Activated T-cell treated with anti-CD3 and anti-CD28 coated beads for 4 hours (primary cell): ENCODE measurements at places on chromosomes 6 and 20.

DNA sequence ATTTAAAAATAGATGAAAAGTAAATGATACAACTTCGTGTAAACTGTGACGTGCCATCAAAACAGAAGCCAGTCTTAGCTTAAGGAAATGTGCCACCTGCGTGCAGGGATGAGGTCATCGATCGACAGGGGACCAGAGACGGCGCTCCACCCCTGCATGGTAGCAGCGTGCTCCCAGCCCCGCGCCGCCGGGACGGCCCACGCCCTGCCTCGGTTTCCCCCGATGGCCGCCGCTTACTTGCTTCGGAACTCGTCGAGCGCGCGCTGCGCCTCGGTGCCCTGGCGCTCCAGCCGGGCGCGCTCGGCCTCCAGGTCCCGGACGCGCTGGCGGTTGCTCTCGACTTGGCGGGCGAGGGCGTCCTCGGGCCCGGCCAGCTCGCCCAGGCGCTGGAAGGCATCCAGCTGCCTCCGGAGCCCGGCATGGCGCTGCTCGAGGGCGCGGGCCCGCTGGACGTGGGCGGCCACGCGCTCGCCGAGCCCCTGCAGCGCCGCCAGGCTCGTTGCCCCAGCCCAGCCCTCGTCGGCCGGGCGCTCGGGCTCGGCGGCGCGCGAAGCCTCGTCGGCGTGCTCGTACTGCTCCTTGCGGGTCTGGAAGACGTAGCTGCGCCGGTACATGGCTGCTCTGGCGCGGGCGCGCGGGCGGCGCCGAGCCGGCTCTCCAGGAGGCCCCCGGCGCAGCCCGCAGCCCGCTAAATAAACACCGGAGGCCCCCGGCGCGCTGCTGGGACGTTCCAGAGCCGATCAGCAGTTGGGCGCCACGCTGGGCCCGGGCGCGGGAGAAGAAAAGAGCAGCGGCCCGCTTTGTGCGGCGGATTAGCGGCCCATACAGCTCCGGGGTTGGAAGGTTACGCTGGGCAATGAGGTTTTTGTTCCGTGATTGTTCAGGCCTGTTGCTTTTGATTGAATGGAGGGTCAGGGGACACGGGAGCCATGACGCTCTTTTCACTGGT lies at the start of gene BFSP1:
BFSP1 (minus strand) TSS at position 664 of the 949 bp plus-strand sequence; CDS start at position 614, 50 bp downstream.
- peak; percentile 24 for DNase-seq

- no peak for DNase-seq
Observed at GRCh38 chr20:36836591-36837269, 39.2 kb upstream of the TLDC2 start.

GRCh38 chr6:167245591-167245990 lies 45.5 kb upstream of the UNC93A start:
- no peak for DNase-seq

GRCh38 chr6:37980222-37980595 lies 160.7 kb downstream of the ZFAND3 start:
- DNase-seq = no peak

DNA sequence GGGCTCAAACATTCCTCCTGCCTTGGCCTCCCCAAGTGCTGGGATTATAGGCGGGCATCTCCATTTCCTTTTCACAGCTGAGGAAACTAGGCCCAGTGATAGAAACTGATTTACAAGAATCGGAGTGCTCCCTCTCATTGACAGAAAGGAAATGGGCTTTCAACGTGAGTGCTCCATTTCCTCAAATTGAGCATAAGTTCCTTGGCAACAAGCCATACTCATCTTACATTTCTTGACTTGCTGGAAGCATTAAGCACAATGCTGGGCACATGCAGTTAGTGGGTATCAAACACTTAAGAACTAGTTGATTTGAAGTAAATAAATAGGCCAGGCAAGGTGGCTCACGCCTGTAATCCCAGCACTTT lies 54.7 kb downstream of the FGD2 start:
- DNase-seq = no peak

- no peak for DNase-seq
Observed at GRCh38 chr20:54292185-54292584, 84.3 kb downstream of the PFDN4 start.

DNA sequence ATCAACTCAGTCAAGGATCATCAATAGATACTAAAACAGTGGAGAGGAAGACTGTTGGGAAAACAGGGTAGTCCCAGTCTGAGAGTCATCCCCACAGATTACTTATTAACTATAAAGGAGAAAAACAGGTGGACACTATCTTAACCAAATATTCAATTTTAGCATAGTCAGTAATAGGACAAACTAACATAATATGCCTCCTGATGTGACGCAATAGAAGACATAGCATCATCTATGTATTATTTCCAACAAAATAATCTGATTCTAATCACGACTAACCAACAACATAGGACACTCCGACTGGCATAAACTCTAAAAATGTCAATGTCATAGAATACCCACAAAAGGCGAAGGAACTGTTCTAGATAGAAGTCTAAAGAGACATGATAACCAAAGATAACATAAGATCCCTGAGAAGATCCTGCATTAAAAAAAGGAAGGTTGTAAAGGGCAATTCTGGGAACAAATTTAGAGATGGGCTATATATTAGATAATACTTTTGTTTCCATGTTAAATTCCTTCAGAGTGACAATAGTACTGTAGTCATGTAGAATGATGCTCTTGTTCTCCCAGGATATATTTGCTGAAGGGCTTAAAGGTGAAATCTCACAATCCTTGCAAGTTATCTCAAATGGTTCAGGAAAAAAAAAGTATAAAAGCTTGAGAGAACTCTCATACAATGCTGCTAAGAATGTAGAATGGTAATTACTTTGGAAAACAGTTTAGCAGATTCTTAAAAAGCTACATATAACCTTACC lies 28.9 kb downstream of the ILRUN start:
- no peak for DNase-seq

DNA sequence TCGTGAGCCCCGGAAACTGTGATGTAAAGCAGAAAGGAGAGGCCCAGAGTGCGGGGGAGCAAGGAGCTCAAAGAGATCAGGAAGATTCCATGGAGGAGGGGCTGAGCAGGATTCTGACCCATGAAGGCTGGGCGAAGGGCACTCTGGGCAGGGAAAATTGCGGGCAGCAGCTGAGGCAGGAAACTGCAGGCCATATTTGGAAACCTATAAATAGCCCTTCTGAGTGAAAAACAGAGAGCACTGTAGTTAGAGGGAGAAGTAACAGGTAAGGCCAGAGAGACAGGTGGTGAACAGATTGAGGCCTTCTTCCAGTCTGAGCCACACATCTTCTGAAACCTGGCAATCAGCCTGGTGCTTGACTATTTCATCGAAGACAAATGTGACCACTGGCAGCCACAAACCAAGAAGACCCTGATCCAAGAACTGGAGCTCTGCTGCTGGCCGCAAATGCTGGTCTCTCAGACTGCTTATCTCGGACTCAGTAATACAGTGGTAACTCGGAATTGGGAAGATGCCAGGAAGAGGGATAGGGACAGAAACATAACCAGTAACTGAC lies 14.1 kb upstream of the BEND3 start:
- DNase-seq = no peak

- DNase-seq = no peak
Observed at GRCh38 chr6:582370-582769, 74.5 kb downstream of the HUS1B start.

- no peak for DNase-seq
Observed at GRCh38 chr6:145539831-145540230, 195.5 kb downstream of the EPM2A start.

GRCh38 chr6:15274692-15275387 lies 29.0 kb downstream of the JARID2 start:
- DNase-seq = no peak

GRCh38 chr6:89768324-89768723 lies 51.3 kb downstream of the MDN1 start:
- no peak for DNase-seq

DNA sequence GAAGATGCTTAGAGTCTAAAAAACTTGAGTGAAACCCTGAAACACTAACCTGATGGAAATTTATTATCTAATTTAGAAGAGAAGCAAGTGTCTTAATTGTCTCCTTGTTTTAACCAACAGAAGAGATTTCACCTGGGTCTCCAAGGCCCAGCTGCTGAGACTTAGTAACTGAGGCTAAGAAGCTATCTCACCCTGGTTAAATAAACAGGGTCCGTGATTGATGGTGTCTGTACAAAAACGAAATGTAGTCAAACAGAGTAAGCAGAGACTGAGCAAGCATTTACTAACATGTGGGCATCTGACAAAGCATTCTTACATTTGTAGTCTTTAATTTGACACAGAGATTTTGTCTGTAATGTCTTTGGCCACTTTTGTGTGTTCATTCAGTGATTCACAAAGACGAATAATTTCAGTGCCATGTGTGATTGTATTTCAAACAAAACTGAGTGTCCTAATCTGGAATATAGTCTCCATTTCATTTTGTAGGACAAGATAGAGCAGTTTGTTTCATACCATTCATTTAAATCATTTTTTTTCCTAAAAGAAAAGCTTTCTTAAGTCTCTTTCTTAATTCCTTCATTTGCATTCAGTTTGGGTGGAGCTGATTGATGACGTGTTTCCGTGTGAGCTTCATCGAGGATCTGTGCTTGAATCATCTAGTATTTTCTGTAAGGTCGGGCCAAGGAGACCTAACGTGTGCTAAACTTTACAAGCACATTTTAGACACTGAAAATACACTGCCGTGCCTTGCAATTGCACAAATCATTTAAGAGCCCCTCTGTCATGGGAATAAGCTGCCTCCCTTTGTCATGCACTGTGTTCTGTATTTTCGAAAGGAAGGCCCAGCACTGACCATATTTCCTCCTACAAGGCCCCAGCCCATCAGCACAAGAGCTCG lies 170.6 kb upstream of the QKI start:
- no peak for DNase-seq

DNA sequence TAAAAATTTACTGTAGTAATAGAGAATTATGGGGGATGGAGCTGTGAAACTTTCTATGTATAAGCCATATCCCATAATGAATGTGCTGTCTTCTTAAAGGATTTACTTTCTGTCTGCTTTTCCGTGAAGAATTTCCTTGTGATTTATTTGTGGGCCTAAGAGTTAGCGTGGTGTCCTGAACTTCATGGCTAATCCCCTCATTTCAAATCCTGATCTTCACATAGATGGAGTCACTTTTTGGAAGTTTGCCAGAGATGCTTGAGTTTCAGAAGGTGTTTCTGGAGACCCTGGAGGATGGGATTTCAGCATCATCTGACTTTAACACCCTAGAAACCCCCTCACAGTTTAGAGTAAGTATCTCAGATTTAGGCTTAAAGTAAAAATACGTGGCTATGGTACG lies 19.4 kb upstream of the CLDN20 start:
- no peak for DNase-seq

DNA sequence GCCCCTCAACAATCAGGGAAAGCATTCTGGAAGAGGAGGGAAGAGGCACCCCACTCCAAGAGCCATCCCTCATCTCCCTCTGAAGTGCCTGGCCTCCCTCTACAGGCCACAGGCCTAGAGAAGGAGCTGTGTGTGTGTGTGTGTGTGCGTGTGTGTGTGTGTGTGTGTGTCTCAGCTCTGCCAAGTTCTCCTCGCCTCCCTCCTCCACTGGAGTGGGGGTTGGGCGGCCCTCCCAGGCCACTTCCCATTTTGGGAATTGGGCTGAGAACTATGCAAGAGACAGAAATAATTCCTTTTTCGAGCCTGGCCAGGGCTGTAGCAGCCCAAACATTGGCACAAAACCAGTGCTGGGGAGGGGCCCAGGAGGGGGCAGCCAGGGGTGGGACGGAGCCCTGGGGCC lies 35.7 kb downstream of the KCNB1 start:
- no peak for DNase-seq

DNA sequence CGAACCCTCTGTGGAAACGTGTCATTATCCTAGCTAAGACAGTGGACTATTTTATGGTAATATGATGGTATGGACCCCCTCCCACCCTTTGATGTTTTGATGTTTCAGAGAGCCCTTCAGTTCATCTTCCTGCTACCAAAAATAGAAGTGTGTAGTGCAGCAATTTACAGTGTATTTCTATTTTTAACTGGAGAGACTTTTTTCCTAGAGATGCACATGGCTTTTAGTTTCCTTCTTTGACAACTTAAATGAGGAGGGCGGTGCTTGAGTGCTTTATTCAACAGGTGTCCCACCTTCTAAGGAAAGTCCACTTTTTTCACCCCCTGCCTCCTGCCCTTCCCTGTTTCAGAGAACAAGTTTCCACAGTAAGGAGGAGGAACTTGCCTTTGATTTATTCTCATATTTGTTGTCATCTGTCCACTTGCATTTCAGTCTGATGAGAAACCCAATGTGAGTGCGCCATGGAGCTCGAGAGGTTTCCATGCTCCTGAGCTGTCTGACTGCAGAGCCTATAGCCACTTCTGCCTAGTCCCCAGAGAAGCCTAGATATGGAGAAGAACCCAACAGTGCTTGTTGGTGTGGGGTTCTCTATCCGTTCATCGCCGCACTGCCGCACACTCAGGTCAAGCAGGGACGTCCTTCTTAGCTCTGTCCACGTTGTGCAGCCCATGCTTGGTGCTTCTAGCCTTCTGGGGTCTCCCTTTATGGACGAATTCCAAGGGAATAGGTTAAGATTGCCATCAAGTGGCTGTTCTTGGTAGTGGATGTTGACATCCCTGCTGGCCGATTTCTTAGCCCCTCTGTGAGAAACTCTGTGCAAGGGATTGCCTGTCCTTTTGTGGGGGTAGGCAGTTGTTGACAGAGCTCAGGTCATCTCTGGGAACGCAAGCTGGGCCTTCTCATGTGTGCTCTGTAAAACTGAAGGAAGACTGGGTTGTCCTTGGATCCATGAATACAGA lies 144.2 kb downstream of the JARID2 start:
- no peak for DNase-seq

DNA sequence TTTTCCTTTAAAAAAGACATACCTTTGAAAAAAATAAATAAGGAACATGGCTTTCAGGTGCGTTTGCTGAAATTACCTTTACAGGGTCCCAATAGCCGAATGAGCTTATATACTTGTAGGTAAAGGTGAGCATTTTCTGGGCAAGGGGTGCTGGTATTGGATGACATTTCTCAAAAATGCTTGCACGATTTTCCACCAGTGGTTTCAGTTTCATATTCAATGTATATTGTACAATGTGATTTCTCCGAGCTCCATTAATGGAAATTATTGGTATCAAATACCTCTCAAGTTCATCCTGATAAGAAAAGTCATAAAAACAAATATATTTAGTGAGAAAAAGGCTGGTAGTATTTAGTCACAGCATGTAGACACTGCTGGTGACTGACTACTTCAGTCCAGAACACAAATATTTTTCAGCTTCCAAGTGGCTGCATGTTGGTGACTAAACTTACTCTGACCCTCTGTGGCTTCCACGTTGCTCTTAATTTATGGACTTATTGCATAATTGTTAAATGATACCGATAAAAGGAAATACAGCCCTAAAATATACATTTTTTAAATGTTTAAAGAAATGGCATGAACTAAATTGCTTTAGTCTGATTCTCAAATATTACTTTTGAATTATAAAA lies 32.9 kb upstream of the ZBTB24 start:
- DNase-seq = no peak
